HFFc6 (cell line): ENCODE measurements at places on chromosomes 4 and X.

- DNase-seq, result no peak
Measured at GRCh38 chr4:85165808-85166207, 199.3 kb upstream of the WDFY3 start.

- DNase-seq, result no peak
Measured at GRCh38 chr4:178941975-178942374, 1499.7 kb upstream of the AGA start.

- no peak for DNase-seq
Measured at GRCh38 chr4:55386840-55387239, 8.9 kb upstream of the TMEM165 start.

DNA sequence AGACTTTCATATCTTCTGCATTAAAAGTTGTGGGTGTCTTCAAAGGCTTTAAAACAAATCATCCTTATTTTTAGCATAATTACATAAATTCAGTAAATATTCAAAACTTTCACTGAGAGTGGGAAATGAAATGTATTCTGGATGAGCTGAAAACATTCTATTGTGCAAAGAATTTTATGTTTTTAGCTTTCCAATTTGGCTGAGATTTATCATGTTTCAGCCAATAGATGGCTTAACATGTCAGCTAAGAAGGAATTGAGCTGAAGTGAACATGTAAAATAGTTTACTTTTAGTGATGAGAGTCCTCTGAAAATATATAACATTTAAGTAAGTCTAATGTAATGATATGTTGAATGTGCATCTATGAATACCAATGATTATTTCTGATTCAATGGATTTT, 213.5 kb upstream of the GIMD1 start:
- no peak for DNase-seq

DNA sequence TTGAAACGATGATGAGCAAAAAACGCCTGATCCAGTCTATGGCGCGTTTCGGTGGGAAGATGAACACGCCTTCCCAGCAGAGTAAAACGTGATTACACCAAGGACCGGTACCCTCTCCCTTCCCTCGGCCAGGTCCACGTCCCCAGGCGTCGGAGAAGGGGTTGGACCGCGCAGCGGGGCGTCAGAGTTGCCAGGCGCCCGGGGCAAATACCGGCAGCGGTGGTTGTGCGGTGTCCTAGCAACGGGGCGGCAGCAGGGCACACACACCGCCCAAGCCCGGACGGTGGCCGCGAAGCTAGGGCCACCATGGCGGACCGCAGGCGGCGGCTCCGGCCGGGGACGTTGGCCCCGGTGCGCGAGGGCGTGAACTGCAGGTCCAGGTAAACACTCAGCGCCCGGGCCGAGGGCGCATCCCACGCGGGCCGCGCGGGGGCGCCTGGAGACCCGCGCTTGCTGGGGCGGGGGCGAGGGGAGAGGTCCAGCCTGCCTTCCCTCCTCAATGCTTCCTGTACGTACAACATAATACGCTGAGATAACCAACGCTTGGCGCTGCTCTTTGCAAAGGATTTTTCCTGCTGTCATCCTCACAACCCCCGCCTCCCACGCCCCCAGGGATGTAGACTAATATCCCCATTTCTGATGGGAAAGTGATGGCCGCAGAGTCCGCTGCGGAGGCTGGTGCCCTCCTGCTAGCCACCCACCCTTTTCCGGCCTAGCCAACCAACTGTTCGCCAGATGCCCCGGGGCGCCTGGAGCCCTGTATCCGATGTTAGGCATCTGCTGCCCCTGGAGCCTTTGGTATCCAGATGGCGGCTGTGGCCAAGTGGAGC, at the start of gene FAM47E:
Gene FAM47E (plus strand): TSS at position 281 of the 830 bp plus-strand sequence. CDS start 26 bp downstream, at position 307.
- DNase-seq, result peak; percentile 37

DNA sequence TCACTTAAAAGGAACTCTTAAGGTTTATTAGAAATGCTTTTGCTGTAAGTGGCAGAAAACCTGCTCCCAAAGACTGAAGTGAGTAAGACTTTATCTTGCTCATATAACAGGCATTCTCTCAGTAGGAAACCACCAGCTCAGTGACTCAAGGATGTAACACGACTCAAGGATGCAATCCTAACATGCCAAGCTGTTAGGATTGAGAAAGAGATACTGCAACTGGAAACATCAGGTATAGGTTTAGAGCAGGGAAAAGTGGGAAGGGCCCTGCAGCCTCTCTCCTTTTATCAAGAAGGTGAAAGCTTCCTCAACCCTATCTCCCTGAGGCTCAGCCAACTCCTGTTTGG, 11.9 kb upstream of the SLC9A7 start:
- peak; percentile 88 for DNase-seq

- DNase-seq, result no peak
Measured at GRCh38 chr4:86543560-86544309, 50.4 kb upstream of the PTPN13 start.

- no peak for DNase-seq
Measured at GRCh38 chrX:52015794-52016193, 53.2 kb downstream of the MAGED4B start.

- no peak for DNase-seq
Measured at GRCh38 chr4:52566136-52567031, 92.7 kb downstream of the USP46 start.

DNA sequence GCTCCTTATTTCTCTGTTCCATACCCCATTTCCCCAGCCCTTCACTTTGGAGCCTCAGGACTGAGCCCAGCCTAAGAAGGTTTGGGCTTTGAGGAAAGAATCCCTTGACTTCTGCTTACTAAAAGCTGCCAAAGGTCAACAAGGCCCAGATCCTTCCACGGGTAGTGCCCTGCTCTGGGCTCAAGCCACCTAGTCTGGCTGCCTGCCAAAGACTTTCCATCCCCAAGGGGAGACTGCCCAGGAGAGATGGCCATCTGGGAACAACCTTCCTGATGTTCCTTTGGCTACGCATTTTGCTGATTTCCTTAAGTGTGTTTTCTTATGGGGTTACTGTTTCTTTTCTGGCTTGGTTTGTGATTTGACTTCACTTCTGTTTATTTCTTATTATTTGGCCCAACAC, 49.8 kb upstream of the NDP start:
- no peak for DNase-seq

GRCh38 chr4:20255823-20256222, 4.1 kb downstream of the SLIT2 start:
- DNase-seq, result no peak

GRCh38 chr4:110492522-110492921, 16.6 kb downstream of the ENPEP start:
- no peak for DNase-seq

DNA sequence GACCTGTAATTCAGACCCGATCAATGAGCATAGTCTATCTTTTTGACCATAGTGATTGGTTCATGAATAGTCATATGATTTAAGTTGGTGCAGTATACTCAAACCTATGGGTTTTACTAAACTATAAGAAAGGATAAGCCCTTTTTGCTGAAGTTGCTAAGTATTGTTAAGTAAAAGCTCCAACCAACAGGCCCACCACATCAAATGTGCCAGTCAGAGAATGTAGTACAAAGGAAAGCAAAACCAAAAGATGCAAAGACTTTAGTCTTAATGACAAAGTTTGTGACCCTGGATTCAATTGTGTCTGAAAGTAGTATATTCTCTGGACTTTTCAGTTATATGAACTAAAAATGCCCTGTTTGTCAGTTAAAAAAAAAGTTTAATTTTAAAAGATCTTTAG, 208.1 kb upstream of the TET2 start:
- no peak for DNase-seq

DNA sequence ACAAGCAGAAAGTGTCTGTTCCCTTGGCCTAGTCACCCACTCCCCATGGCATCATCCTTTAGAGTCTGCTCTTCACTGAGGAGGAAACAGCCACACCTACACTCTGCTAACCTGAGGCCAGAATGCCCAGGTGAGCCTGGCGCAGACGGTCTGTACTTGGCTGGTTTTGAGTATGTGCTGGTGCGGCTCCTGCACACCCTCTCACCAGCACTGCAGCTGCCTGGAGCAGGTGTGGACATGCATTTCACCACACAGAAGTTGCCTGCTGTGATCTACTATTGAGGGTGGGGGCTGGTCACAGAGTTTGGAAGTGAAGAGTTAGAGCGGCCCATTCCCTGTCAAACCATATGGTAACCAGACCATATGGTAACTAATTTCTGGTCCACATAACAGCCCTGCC, 39.5 kb downstream of the KANTR start:
- no peak for DNase-seq

GRCh38 chr4:94934201-94934600, 176.4 kb downstream of the BMPR1B start:
- no peak for DNase-seq

- no peak for DNase-seq
Measured at GRCh38 chr4:101701551-101701950, 89.0 kb upstream of the BANK1 start.

- DNase-seq, result no peak
Measured at GRCh38 chrX:51803833-51804232, 60.6 kb downstream of the GSPT2 start.

DNA sequence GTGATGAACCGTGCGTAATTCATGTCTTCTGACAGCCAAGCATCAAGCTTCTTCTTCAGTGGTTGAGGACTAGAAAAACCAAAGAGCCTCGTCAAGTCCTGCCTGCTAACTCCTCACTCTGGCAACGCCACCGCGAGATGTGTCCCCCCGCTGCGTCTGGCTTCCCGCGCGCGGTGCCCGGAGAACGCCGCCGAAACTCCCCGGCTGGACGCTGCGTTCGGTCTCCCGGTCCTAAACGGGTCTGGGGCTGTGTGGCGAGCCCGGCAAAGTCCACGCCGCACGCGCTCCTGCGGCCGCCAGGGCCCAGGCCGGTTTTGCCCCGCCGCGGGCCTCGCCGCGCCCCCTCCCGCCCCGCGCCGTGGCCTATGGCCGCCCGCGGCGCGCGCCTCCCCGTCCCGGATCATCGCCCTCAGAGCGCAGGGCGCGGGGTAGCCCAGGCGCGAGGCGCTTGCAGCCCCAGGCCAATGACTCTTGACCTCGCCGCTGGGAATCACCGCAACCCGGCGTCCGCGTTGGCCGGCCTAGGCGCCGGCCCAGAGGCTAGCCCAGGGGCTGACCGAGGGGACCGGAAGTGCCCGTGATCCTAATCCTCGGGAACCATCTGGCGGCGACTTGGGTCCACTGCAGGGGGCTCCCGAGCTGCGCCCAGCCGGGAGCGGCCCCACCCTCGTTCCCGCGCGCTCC, at the start of gene AADAT:
Gene AADAT (minus strand): TSS at position 289 of the 684 bp plus-strand sequence. CDS start 266 bp downstream, at position 23.
- DNase-seq, result peak; percentile 60

DNA sequence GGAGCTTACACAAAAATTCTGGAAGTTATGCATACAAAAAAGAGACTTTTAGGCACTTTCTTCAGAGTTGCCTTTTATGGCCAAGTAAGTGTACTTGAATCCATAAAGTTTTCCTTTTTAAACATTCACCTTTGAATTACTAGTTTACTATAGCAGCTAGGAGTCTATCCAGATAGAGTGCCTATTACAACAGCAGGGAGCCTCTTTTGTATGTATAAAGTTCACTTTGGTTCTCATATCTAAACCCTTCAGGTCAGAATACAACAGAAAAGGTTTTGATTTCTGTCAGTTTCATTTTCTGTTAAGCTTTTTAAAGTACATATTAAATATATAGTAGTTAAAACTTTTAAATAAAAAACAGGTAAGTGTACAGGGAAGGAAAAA, 51.4 kb upstream of the IL13RA1 start:
- DNase-seq, result no peak

DNA sequence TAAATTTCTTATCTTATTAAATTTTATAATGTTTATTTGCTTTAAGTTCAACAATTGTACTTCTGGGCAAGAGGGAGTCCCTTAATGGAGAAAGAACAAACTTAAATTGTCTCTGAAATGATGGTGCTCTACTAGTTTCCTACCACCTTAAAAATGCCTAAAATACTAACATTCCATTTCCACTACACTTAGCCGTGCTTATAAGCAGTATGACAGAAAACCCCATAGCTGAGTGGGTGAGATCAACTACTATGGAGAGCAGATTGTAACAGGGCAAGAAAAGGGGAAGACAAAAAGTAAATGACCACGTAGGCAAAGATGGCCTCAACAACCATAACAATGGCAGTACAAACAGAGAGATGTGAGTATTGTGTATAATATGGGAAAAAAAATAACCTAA, 35.0 kb downstream of the RFC1 start:
- DNase-seq, result no peak

DNA sequence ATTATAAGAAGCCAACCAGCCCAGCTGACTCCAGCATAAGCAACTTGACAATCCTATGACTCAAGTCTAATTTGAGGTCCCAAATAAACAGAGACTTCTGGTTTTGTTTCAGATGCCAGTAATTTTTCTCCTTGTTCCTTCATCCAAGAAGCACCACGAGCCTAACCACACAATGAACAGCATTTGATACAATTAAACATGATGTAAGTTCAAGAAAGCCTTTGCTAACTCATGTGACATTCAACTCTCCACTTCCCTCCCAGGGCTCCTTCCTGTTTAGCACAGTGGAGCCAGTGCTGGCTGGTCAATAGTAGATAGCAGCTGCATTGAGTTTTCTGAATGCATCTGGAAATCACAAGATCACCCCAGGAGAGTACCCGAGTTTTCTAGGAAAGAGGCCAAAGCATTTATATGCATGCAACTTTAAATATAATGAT, 206.3 kb downstream of the ARHGAP24 start:
- DNase-seq, result peak; percentile 91

- no peak for DNase-seq
Measured at GRCh38 chr4:148431401-148431800, 10.8 kb downstream of the NR3C2 start.

- DNase-seq, result no peak
Measured at GRCh38 chr4:64715741-64716140, 306.5 kb upstream of the TECRL start.

DNA sequence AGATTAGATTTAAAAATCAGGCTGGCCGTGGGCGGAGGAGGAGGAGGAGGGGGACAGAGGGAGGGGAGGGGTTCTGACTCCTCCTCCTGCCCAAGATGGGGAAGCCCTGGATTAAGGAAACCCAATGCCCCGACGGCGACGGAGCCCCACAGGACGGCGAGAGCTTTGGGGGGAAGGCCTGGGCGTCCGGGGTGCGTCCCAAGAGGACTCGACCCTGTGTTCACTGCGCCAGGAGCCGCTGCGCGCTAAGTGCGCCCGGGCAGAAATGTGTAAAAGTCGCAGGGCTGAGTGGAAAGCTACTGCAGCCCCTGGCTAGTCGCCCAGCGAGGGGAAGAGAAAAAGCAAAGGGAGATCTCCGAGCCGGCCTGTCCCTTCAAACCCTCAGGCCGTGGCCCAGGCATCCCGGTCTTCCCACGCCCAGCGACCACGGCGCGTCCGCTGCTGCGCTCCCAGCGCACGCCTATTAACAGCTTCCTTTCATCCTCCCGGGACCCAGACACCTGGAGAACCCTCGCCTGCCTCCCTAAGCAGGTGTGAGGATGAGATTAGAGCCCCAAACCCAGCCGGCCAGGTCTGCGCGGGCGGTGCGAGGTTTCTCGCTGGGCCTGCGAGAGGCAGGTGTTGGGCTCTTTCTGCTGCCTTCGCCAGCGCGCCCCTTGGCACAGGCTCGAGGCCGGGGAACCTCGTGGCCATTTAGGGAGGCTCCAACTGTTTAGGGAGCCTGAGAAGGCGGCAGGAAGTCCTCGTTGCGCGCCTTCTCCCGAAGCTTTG, 1.4 kb upstream of the RPS6KA3 start:
- no peak for DNase-seq

DNA sequence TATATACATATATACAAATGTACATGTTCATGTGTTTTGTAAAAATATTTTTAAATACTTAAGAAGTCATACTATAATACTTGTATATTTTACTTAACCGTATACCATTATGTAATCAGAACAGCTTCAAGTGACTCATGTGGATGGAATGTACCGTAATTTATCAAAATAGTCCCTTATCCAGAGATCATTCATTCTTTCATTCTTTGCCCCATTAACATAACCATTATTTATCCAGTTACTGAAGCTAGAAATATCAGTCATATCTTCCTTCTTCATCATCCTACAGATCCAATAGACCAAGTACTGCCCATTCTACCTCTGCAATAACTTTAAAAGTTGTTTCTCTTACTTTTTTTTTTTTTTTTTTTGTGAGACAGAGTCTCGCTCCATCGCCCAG, 164.2 kb downstream of the MAB21L2 start:
- DNase-seq, result peak; percentile 15

GRCh38 chr4:100738196-100739165, 220.7 kb upstream of the EMCN start:
- peak; percentile 79 for DNase-seq
